ENCODE measurements at places on chromosomes 16 and 17.

DNA sequence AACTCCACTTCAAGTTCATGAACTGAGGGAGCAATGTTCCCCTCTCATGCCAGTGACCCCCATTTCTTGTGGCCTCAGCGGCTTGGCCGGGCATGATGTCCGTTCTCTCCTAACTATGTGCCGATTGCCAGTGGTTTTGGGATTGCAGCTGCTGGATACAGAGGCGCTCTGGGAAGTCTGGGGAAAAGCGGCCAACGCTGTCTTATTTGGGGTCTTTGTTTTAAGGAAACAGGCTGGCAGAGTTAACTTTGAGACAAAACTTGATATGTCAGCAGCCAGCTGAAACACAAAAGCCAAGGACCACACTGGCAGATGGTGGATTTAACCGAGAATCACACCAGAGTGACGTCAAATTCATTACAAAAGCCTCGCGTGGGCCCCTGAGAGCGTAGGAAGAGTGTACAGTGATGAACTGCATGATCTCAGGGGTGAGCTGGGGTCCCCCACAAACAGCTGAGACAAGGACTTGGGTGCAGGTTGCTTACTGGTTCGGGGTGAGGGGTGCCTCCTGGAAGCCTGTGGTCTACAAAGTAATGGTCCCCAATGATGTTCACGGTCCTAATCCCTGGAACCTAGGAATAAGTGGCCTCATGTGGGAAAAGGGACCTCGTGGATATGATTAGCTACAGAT, 180.4 kb downstream of the IRF8 start:
- no peak for DNase-seq

GRCh38 chr17:661509-661908, 53.1 kb downstream of the VPS53 start:
- DNase-seq = no peak

DNA sequence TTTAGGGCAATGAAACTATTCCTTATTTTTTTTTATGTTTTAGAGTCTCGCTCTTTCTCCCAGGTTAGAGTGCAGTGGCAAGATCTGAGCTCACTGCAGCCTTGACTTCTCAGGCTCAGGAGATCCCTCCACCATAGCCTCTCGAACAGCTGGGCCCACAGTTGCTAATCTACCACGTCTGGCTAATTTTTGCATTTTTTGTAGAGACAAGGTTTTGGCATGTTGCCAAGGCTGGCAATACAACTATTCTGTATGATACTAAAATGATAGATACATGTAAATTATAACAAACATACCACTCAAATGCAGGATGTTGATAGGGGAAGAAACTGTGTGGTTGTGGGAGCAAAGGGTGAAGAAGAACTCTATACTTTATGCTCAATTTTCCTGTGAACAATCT, 401.3 kb downstream of the ZFHX3 start:
- DNase-seq = no peak

DNA sequence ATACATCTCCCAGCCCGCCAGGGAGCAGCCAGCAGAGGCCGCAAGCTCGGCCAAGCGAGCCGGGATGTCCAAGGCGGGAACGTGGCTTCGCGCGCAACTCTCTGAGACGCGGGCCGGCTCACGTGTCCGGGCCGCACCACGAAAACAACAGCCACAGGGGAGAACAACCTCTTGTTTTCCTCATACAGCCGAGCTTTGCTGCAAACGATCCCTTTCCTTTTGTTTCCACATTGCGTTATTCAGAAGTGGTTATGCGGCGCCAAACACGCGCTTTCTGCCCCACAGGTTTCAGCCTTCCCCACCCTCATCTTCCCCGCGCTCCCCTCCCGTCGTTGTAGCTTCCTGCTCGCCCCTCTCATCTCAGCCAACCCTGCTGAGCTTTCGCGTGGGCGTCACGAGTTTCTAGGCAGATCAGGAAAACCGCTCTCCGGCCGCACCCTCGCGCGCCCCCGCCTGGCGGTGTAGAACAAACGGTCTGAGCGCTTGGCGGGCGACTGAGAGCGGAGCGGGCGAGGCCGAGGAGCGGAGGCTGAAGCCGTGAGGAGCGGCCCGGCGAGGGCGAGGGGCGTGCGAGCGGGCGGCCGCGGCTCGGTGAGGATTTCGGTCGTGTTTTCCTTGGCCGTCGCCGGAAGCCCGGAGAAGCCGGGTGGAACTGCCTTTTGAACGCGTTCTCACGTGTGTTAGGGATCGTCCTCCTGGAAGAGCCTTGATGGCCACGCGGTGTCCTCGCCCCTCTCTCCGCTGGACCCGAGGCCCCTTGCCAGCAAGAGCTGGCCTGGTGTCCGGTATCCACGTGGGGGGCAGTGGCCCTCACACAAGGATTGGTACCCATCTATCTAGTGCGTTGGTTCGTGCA, 6.6 kb upstream of the SMARCD2 start:
- DNase-seq = peak; percentile 97

DNA sequence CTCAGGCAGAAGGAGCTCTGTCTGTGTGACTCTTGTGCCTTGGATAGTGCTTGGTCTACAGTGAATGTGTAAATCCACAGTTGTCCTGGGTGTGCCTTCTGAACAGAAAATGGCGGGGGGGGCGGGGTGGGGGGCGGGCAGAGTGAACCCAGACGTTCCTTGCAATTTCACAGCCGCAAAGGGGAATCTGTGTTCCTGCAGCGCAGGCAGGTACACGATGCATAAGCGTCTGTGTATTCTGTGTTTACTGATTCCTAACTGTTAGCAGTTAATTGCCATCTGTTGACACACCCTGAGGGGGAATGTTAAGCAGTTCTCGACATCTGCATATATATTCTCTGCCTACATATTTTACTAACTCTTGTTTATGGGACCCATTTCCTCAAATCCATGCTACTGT, 123.5 kb upstream of the ZFHX3 start:
- no peak for DNase-seq

DNA sequence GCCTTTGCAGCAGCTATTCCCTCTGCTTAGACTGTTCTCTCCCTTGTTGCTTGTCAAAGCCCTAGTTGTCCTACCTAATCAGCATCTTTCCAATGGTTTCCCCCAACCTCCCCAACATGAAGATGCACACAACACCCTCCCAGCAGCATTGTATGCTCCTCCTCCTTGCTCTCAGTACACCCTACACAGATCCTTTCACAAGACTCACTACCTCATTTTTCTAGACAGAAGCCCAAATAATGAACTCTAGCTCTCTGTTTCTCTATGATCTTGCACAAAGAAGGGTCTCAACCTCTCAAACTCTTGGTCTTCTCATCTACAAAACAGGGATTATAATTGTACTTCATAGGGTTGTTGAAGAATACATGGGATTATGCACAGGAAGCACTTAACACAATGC, 19.4 kb downstream of the PSME3IP1 start:
- DNase-seq = no peak

DNA sequence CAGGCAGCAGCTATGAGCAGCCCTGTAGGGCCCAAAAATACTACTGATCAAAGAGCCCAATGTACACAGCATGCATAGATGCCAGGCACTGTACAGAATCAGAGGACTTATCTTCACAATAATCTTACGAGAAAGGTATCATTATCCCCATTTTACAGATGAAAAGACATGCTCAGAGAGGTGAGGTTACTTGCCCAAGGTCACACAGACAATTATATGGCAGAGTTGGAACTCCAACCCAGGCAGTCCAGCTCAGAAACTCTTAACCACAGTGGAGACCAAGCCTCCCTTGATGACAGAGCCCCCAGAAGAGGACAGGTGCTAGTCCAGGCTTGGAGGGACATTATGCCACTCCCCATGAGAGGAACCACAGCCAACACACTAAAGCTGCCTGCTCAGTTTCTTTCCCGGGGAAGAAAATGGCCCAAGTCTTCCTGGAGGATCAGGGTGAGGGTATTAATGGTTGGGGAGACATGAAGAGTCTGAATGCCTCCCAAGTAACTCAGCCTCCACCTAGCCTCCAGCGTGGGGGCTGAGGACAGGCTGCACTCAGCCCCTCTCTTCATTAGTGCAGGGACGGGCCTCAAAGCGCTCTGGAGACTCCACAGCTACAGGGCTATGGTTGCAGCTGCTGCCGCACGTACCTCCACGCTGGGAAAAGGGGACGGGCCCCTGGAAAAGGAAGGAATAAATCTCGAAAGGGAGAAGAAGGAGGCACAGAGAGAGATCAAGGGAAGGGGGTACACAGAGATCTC, 826 bp downstream of the UNC119 start:
- DNase-seq = peak; percentile 23

GRCh38 chr17:80478487-80479245, 2.3 kb upstream of the NPTX1 start:
- no peak for DNase-seq

- no peak for DNase-seq
Observed at GRCh38 chr16:12620150-12620549, 183.5 kb downstream of the CPPED1 start.

- DNase-seq = no peak
Observed at GRCh38 chr17:82517230-82517865, 2.2 kb upstream of the FOXK2 start.

DNA sequence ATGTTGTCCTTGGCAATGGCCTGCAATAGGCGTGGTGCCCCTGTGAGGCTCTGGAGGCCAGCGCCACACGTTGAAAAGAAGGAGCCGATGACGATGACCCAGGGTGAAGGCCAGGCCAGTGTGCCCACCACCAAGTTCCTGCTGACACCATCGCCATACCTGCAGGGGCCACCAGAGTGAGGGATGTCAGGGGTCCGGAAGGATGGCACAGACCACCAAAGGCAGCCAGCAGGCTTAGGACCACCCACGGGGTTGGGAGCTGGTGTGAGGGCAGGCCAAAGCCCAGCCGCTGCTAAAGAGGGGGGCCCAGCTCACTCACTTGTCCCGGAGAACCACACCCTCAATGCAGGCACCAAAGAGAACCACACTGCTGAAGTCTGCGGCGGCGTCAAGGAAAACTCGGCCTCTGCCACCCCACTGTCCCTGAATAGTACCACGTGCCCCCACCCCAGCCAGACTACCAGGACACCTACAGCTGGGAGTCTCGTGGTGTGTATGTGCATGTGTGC, 6.5 kb upstream of the LCAT start:
- DNase-seq = peak; percentile 6

DNA sequence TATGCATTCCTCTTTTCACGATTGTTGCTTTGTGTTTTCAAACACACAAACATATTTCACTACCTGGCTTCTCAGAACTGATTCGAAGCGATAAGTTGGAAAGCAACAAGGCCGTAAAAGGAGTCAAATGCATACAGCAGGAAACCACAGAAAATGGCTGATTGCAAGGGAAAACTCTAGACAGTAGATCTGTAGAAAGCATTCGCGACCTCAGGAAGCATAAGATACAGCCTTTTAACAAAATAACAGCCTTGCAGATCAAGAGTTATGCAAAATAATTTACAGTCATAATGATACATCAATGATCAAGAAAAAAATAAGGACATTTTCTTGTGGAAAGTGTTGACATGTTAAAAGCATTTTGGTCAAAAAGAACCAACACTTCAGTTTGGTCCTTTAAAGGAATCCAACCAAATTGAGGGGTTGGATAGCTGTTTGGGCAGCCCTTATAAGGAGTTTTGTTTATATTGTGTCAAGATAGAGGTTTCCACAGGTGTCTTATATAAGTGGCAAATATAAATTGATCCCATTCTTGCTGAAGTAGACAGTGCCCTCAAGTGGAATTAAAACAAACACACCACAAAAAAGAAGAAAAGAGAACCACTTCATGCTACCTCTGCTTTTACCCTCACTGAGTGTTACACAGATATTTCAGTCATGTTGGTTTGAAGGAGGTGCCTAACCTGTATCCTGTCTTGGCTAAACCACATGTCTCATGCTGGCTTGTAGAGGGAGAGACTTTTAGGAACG, 5.5 kb downstream of the CYLD start:
- no peak for DNase-seq

DNA sequence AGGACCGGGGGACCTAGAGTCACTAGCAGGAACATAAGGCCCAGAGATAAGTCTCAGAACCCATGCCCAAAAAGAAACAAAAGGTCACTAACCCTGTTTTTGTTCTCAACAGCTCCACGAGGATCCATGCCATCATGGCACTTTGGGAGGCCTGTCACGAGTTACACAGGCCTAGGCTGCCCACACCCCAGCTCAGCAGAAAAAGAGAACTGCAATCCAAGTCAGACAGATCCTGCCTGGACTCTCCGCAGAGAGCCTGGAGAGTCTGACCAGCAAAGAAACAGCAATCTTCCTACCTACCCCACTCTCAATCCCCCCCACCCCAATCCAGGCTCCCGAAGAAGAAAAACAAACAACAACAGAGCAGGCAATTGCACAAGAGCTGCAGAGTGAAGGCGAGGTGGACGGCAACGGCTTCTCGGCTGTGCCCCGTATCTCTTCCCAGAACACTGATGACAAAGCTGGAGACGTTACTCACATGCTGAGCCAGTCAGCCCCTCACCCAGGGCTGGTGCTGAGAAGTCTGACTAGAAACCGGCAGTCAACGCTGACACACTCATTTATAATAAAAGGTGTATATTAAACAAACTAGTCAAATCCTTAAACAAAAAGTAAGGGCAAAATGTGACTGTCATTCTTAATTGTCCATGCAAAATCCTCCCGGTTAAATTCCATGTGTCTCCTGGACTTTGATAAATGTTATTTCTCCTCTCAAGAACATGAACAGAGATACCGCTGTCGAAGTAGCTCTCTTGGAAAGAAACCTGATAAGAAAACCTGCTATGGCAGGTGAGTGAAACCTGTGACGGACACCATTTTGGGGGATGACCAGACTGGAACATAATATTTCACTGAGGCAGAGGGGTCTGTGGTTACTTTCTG, 89.3 kb downstream of the SMG6 start:
- peak; percentile 74 for DNase-seq

DNA sequence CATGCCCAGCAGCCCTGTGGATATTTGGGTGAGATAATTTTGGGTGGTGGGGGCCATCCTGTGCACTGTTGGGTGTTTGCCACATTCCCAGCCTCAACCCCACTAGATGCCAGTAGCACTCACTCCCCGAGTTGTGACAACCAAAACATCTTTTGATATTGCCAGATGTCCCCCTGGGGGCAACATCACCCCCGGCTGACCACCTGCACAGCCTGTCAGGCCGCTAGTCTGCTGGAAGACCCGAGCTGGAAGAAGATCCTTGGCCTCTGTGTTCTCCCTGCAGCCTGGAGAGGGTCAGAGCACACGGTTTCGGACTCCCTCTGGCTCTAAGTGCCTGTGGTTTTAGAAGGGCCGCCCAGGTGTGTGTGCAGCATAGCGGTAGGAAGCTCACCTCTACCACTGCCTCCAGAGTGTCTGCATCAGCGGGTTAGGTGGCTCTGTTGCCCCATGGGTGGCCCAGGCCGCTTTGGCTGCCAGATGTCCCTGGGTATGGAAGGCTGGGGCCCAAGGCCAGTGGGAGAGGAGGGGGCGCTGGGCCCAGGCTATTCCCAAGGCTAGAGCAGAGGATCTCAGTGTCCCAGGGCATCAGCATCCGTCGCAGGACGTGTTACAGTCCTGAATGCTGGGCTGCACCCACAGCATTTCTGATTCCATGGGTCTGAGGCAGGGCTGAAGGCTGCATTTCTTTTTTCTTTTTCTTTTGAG, 195.8 kb upstream of the GSE1 start:
- peak; percentile 13 for DNase-seq

GRCh38 chr17:12721581-12721980, 55.9 kb downstream of the MYOCD start:
- DNase-seq = no peak

All from heart left ventricle (tissue), 16 donors.